Frontal cortex (tissue), 4 donors: ENCODE measurements at places on chromosomes 2 and 18. TPM values are rescaled to one million over a fixed set of nuclear protein-coding genes. Genes with fewer than 3 reads are reported as not detected.

UCN gene
- 1.2 TPM for total RNA-seq

PIEZO2 gene
- total RNA-seq, result 2.4 TPM

TDRD15 gene
- under 0.01 TPM for total RNA-seq

HRH4 gene
- total RNA-seq, result not detected

DNA sequence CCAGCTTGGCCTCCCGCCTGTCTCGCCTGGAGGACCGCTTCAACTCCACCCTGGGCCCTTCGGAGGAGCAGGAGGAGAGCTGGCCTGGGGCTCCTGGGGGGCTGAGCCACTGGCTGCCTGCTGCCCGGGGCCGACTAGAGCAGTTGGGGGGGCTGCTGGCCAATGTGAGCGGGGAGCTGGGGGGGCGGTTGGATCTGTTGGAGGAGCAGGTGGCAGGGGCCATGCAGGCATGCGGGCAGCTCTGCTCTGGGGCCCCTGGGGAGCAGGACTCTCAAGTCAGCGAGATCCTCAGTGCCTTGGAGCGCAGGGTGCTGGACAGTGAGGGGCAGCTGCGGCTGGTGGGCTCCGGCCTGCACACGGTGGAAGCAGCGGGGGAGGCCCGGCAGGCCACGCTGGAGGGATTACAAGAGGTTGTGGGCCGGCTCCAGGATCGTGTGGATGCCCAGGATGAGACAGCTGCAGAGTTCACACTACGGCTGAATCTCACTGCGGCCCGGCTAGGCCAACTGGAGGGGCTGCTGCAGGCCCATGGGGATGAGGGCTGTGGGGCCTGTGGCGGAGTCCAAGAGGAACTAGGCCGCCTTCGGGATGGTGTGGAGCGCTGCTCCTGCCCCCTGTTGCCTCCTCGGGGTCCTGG, 3.7 kb upstream of the KHK start:
- no peak for DNase-seq

GRCh38 chr2:12070581-12070980, 324.1 kb downstream of the LPIN1 start:
- DNase-seq, result no peak
